ENCODE measurements at places on chromosomes 2 and 18.

GRCh38 chr2:24273598-24273997, 86.7 kb downstream of the ITSN2 start:
- no peak for DNase-seq

DNA sequence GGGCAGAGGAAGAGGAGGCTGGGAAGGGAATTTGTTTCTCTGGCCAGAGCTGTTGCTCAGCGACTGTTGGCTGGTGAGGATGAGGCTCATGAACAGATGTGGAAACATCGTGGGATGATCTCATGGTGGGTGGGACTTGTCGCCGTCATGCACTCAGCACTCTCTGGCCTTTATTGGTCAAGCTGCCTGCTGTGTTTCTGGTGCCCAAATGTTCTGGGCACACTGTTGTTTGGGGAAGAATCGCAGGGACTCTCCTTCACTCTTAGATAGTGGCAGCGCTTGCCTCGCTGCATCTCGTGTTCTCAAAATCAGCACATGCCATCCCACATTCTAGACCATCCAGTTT, 145.6 kb downstream of the AGAP1 start:
- no peak for DNase-seq

DNA sequence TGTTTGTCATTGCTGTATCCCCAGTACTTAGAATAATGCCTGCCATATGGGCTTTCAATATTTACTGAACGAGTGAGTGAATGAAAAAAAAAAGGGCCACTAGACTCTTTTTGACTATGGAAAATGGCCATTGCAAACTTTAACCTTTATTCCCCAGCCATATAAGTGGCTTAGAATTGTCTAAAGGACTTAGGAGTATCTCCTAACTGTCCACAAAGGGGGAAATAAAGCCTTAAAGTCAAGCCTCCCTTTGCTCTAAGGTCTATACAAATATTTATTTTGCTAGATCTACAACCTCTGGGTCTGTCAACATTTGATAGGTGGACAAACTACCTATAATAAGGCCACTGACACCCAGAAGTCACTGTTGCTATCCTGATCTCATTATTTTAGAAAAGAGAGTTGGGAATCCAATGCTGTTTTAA, 25.7 kb downstream of the UPP2 start:
- no peak for DNase-seq

DNA sequence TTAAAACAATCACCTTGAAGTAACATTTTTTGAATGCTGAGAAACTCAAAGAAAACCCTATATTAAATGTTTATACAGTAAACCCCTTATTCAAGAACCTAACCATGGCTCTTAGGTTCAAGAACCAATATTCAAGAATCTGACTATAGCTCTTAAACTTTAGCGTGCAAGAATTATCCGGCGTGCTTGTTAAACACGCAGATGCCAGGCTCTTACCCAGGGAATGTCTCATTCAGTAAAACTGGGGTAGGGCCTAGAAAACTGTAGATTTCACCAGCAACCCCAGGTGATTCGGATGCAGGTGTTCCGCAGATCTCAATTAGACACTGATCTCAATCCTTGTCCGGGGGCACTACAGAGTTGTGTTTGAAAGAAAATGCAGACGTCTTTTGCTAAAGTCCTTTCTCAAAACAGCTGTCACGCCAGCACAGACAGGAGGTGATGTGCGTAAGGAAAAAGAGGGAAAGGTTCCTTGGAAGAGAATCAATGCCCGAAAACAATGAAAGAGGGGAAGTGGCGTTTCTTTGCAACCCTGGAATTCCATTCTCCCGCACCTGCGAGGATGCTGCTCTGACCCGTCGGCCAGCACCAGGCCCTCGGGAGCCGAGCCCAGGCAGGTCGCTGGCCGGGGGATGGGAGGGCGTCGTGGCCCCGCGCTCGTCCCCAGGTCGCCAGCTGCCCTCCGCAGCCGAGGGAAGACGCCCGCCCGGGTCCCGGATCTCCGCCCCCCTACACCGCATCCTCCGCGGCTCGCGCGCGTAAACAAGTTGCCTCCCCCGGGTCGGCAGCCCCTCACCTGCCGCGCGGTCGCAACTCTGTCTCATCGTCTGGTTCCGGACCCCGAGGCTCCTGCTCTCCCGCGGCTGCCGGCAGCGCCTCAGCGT, 851 bp downstream of the EIF2AK3 start:
- DNase-seq = peak; percentile 34

GRCh38 chr2:222284466-222284865, 14.3 kb downstream of the PAX3 start:
- DNase-seq = no peak

DNA sequence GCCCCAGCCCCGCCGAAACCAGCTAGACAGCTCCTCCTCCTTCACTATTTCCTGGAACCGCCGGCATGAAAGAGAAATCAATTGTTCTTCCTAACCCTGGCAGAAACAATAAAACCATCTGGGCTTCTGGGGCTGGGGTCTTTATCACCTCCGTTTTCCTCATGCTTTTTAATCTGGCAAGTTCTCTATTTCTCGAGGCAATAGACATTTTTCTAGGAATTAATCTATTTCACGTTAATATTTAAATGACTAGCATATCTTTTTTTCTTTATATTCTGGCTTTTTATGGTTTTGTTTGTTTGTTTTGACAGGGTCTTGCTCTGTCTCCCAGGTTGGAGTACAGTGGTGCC, 1.4 kb upstream of the KIF1A start:
- DNase-seq = no peak

DNA sequence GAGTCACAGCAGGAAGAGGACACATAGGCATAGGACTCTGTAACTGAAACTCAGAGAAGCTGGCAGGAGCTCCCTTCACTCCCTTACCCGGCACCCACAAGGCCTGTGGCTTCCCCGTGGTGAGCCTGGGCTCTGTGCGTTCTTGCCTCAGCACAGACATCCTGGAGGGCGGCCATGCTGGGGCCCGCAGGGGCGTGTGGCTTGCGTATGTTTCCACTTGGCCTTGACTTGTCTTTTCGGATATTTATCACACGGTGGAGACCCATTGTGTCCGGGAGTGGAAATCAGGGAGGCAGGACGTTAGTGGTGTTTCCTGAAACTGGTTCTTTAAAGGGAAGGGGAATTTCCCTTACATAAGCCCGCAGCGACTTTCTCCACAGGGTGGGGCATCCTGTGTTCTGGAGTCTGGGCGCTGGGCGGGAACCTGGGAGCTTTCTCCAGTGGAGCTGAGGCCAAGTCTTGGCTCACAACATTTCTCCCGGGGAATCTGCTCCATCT, 49.9 kb upstream of the EML6 start:
- peak; percentile 50 for DNase-seq

DNA sequence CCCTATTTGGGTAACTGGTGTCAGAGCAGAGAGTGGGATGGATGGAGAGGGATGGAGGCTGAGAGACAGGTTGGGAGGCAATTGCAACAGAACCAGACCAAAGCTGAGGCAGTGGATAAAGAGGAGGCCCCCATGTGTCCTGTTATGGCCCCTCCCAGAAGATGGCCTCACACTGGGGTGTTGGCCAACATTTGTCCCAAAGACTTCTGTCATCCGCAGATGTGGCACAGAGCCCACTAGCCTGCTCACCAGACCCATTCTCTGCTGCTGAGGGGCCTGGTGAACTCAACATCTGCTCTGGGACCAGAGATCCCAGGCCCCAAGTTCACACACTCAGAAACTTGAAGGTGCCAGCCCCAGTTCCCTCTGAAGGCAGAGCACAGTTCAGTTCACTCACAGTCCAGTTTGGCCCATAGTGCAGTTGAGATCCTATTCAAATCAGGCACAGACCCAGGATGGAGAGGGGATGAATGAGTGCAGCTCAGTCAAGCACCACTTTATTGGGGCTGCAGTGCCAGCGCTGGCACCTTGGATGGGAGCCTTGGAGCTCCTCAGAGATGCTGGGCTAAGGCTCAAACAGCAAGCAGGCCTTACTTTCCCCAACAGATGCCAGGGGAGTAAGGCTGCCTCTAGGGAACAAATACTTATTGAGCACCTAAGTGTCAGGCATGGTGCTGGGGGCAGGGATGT, 189.2 kb downstream of the ZBTB7C start:
- no peak for DNase-seq

DNA sequence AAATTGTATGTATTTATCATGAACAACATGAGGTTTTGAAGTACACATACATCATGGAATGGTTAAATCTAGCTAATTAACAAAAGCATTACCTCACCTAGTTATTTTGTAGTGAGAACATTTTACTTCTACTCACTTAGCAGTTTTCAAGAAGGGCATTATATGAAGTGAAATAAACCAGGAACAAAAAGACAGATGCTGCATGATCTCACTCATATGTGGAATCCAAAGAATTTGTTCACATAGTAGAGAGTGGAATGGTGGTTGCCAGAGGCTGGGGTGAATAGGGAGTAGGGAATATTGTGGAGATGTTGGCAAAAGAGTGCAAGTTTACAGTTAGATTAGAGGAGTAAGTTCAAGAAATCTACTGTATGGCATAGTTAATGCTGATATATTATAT, 292.0 kb downstream of the ASXL3 start:
- no peak for DNase-seq

- DNase-seq = no peak
These were observed 83.2 kb upstream of the TNP1 start for GRCh38 chr2:216943109-216943508.

DNA sequence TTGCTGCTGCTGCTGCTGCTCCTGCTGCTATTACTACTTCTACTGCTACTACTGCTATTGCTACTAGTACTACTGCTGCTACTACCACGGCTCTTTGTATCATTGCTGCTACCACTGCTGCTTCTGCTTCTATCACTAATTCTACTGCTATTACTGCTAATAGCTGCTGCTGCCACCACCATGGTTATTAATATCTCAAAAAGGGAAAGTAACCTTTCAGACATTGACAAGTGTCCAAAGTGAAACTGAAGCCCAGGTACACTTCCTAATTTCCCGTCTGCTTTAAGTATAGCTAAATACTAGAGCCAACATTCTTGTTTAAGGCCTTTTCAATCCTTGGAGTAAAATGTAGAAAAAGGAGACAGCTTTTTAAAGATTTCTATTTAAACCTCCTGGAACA, 45.4 kb upstream of the EHBP1 start:
- DNase-seq = peak; percentile 34

GRCh38 chr2:152395103-152395502, 60.1 kb downstream of the FMNL2 start:
- no peak for DNase-seq

GRCh38 chr2:84904717-84905174, 710 bp upstream of the TMSB10 start:
- DNase-seq = no peak

DNA sequence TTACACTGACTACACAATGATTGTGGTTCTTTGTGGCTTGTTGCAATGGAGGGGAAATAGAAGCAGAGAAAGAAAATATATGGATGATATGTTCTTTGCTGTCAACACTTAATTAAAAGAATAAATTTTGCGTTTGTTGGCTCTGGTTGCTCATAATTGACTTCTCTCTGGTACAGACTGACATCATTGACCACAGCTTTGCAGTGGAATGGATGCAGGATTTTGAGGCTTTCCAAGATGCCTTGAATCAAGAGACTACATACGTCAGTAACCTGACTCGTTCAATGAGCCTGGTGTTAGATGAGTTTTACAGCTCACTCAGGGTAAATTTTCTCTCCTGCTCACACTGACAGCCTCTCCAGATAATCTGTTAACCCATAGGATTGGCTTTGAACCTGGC, 9.9 kb downstream of the GPN1 start:
- no peak for DNase-seq

DNA sequence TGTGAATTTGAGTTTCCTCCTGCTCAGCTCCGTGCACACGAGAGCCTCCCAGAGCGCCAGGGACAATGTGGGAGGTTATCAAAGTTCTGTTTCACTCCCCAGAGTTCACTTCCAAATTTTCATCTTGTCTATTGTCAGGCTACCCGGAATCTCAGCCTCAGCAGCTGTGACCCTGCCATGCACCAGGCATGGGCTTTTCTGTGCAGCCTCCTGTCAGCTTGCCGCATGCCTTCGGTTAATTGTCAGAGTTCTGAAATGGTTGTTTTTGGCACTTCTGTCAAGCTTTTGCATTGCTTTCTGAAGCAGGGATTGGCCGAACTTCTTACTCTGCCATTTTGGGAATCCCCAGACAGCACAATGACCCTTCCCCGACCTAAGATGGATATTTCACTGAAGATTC, 60.4 kb downstream of the SH3YL1 start:
- no peak for DNase-seq

GRCh38 chr2:100537918-100538317, 24.9 kb upstream of the PDCL3 start:
- no peak for DNase-seq

DNA sequence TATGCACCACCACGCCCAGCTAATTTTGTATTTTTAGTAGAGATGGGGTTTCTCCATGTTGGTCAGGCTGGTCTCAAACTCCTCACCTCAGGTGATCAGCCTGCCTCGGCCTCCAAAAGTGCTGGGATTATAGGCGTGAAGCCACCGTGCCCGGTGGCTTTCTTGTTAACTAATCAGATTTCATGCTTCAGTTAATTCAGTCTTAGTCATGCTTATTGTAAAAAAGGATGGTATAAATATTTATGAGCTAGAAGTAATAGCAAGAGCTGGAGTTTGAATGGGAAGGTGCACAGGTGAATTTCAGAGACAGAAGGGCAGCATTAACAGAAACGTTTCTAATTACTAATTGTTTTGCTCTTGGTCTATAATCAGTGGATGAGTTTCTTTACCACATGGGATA, 10.3 kb downstream of the GEMIN6 start:
- DNase-seq = no peak

GRCh38 chr2:217942731-217943335, 60.0 kb downstream of the TNS1 start:
- DNase-seq = no peak

- no peak for DNase-seq
These were observed 64.0 kb upstream of the DNMT3A start for GRCh38 chr2:25405611-25406295.

- DNase-seq = no peak
These were observed 15.5 kb downstream of the TBC1D8 start for GRCh38 chr2:101135412-101136296.

GRCh38 chr2:191738003-191738402, 60.1 kb downstream of the NABP1 start:
- no peak for DNase-seq

DNA sequence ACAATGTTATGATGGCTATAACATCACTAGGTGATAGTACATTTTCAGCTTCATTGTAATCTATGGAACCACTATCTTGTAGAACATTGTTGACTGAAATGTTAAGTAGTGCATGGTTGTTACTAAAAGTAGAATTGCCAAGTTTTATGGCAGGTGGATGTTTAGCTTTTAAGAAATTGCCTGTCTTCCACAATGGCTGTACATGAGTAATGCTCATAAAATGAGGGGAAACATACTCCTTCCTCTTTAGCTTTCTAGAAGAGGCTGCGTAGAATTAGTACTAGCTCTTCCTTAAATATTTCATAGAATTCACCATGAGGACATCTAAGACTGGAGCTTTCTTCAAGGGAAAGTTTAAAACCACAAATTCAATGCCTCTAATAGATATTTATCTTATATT, 161.0 kb downstream of the TPGS2 start:
- DNase-seq = no peak

DNA sequence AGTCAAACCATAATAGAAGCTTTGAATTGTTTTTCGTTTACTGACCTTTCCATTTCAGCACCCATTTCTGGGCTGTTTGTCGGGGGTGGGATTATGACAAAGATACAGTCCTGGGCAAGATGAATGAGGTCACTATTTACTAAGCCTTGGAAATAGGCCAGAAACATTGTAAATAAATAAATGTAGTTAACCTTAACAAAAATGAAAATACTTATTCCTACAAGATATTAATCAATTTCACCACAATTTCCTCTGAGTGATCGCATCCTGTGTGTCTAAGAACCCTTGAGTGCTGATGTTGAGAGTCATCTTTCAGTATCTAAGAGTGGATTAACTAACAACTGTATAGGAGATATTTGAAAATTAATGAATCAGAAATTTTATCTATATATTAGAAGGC, 14.0 kb downstream of the ITGA4 start:
- DNase-seq = no peak

GRCh38 chr18:51039138-51040112, 9.4 kb downstream of the SMAD4 start:
- DNase-seq = peak; percentile 29
